Bronchial epithelial cell (primary cell): ENCODE measurements at places on chromosomes 12 and 14. TPM values are rescaled to one million over a fixed set of nuclear protein-coding genes. Genes with fewer than 3 reads are reported as not detected.

Gene RIN3
- 2.9 and 3.5 TPM in 2 replicates for total RNA-seq

Gene ASB2
- 0.13 and 0.26 TPM in 2 replicates for total RNA-seq

Gene SLC6A13
- 0.64 and 0.79 TPM in 2 replicates for total RNA-seq

Gene GAPDH
- 5,048 and 6,753 TPM in 2 replicates for total RNA-seq

GRCh38 chr12:48542300-48542928, 17.0 kb downstream of the OR8S1 start:
- peak; percentile 22 for DNase-seq

- DNase-seq = no peak
Measured at GRCh38 chr12:63935361-63935760, 90.9 kb downstream of the SRGAP1 start.

- no peak for DNase-seq
Measured at GRCh38 chr14:102321456-102322422, 2.2 kb downstream of the ZNF839 start.

DNA sequence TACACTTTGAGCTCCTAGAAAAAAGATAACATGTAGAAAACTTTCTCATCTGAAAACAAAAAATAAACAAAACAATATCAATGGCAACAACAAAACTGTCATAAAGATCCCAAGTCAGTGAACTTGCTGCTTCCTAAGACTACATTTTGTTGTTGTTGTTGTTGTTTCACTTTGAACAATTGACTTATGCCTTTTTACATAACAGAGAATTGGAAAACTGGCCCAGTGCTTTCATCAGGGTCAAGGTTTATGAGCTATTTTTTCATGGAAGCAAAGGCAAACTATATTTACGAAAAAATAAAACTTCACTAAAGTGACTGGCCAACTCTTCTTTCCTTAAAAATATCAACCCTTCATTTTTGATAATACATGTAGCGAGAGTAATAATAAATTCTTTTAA, 6.3 kb downstream of the DCN start:
- DNase-seq = no peak

DNA sequence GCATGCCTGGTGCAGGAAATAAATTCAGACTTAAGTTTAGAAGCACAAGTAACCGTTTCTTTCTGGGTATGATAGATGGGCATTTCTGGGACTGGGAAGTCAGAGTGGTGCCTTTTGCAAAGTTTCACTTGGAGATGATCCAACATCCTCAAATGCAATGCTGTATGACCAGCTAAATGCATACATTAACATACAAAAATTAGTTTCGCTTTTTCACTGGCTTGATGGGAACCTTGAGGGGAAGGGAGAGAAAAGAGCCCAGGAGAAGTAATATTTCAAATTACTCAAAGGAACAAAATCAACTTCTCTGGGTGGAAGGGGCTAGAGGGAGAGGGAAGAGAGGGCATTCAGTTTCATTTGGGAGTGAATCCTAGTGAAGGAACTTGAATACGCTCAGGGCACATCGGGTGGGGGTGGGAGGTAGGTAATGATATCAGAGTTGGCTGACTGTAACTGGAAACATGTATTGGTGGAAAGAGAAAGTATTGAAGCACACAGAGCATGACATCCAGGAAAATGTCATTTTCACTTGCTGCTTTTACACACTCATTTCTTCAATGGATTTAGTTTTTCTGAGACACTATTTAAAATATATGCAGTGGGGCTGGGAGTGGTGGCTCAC, 175.5 kb downstream of the PTPRO start:
- DNase-seq = no peak

DNA sequence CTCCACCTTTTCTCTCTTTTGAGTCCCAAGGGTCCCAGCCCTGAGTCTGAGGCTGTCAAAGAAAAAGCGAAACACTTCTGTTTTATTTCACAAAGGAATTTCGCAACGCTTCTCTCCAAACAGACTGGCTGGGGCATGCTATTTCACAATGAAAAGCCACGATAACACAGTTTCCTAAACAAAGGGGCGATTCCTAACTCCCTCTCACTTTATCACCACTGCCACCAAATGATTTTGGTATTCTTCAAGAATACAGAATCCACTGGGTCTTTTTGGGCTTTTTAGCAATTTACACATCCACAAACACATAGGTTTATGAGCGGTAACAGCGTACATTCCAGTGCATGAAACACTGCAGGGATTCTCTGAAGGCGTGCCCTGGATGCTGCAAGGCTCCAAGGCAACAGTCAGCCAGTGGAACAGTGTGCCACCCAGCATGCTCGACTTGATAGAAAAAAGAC, 161.2 kb downstream of the DAD1 start:
- peak; percentile 65 for DNase-seq

- DNase-seq = peak; percentile 10
Measured at GRCh38 chr14:66036547-66036946, 449.6 kb upstream of the CCDC196 start.
